ENCODE measurements at places on chromosomes 11 and 22.

DNA sequence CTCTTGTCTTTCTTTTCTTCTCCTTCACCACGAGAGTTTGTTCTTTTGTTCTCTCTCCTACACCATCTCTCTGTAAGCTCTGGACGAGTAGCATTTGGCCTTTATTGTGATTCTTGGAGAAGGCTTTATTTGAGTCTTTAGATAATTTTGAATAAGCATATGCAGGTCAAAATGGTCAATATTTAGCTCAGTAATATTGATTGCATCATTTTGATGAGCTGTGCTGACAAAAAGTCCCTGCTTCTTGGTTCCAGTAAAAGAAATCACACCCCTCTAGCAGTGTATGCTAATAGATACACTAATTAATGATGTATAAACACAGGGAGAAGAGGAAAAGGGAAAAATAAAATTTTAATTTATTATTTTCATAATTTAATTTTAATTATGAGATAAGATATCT, 25.8 kb upstream of the MUC15 start:
- DNase-seq = no peak

DNA sequence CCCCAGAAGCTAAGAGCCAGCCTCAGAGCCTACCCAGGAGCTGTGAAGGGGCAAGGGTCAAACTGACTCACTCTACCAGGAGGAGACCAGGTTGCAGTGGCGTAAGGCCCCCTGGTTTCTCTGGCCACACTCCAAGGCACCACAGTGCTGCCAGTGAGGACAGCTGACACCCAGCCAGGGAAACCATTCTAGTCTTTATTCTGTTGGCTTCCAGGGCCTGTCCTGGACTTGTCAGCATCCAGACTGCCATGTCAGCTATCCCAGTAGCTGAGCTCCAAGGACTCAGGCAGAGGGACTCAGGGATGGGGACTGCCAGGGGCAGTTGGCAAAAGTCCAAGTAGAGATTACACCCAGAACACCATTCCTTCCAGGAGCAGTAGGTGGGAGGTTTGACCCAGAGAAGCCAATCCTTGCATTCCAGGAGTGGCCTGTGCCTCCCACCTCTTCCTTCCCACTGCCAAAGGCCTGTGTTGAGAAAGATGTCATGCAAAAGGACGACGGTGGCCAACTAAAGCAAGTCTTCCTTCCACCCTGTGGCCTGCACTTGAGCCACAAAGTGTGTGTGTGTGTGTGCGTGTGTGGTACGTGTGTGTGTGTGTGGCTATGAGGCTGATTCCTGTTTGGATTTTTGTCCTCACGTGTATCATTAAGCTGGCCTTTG, 3.6 kb upstream of the MAPK8IP1 start:
- no peak for DNase-seq

DNA sequence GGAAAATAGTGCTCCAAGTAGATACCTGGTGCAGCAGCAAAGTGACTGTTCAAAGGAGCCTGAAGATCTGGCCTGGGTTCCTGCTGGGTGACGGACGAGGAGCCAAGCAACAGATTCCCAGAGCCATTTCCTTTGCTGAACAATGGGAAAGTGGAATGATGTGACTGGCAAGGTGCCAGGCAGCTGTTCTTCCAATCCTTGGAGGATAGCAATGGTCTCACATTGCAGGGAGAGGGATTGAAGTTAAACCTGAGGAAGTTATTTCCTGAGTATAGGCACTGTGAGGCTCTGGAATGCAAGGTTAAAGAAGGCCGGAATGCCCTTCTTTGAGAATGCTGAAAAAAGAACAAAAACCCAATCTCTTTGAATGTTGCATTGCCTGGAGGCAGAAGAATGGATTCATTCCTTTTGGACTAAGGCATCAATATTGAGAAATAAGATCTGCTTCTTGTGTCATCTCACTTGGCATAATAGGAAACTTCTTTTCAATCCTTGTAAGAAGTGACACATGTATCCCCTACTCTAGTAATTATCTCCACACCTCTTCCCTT, 223.8 kb downstream of the BLID start:
- DNase-seq = peak; percentile 61

DNA sequence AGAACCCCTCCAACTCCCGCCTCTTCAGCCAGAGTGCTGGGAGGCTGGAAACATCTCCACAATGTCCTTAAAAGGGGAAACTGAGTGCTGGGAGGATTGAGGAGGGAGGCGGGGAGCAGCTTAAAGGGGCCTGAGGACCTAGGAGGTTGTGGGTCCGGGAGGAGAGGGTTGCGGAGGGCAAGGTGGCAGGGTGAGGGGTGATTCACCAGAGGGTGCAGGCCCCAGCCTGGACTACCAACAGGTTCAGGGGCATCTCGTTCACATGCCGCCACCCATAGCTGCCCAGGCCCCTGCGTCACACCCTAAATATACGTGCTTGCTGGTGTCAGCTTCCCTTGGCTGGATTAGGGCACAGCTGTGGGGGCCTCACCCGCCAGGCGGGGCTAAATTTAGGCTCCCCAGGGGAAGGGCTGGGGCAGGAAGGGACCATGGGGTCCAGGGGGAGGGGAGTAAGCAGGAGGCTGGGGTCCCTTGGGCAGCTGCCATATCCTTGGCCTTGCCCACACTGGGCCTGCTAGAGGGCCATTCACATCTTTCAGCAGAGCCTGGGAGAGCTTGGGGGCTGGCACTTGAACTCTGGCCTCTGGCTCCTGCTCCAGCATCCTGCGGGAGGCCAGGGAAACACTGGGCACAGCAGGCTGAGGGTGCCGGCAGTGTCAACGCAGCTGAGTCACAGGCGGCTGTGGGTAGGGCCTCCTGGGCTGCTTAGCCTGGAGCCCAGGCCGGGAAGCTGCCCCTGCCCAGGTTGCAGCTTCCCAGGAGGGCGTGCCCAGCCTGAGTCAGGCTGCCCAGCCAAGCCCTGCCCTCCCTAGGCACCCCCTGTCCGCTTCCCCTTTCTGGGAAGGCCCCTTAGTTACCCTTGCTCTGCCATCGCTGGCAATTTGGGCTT, 1.3 kb downstream of the EHBP1L1 start:
- DNase-seq = no peak

DNA sequence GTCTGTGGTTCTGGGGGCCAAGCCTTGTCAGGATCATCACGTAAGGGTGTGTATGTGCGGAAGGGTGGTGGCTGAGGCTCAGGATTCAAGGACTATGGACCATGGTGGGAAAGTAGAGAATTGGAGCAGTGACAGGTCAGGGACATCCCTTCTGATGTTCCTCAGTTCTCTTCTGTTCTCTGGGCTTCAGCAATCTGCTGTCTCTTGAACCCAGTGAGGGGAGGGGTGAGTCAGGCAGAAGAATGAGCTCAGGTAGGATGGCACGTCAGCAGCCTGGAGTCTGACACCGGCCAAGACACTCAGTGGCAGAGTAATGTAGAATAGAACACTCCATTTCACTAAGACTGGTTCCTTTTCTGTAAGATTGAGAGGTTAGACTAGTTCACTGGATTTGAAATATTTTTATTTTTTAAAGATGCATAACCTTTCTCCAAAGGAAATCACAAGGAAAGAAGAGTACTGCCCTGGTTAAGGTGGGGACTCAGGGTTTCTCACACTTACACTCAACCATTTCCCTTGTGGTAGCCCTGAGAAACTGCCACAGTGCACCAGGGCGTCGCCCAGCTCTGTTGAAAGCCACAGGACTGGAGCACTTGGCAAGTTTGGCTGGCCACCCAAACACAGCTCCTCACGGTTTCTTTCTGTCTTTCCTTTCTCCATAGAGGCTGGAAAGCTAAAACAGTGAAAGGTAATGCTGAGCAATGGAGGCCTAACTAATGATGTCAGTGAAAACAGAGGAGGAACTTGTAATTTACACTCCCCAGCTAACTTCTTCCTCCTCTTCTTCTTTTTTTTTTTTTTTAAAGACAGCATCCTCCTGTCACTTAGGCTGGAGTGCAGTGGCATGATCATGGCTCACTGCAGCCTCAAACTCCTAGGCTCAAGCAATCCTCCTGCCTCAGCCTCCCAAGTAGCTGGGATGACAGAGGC, 23.1 kb upstream of the MICAL2 start:
- peak; percentile 36 for DNase-seq

Data from GM23338 (cell line).